ENCODE measurements at places on chromosomes 2 and 18.

DNA sequence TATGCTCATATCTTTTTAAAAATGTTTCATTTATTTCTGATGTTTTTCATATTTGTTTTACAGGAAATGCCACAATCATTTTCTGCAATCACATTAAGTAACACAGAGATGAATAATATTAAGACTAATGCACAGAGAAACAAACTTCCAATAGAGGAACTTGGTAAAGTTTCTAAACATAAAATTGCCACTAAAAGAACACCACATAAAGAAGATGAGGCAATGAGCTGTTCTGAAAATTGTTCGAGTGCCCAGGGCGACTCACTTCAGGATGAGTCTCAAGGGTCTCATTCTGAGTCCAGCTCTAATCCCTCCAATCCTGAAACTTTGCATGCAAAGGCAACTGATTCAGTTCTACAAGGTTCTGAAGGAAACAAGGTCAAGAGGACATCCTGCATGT, 70.4 kb downstream of the APLF start:
- no peak for DNase-seq

- no peak for DNase-seq
Observed at GRCh38 chr2:168338292-168338691, 90.9 kb upstream of the STK39 start.

DNA sequence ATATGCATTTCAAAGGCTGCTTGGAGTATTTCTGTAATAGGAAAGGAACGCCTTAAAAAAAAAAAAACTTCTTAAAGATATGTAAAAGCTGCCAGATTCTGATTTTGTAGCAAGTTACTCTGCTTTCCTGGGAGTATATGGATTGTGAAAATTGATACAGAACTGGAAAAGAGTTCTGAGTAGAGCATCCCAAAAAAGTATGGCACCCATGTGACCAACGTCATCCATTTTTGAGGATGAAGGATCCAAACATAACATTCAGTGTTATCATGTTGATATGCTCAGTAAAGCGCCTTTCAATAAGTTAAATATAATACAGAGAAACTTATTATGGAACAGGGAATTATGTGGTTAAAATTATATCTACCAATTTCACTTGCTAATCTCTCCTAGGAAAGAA, 978.4 kb upstream of the POU3F3 start:
- no peak for DNase-seq

DNA sequence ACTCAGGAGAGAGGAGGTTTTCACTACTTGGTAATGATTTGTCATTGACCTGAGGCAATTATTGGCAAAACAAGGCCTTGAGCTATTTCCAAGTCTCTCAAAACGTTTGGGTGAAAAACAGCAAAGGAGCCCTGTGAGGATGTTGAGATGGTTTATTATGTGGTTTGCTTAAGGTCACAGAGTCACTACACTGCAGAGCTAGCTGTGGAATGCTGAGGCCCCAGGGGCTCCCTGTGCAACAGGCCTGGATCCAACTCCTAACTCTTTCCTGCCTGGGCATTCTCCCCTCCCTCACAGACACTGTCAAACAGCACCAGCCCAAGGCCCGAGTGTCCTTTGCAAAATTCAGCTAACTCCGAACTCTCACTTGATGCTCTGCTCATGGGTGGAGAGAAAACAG, 754.6 kb upstream of the SOX11 start:
- DNase-seq, result no peak

GRCh38 chr18:59416818-59417217, 57.8 kb upstream of the LMAN1 start:
- DNase-seq, result no peak

GRCh38 chr18:6601241-6601640, 128.3 kb upstream of the ARHGAP28 start:
- DNase-seq, result no peak

DNA sequence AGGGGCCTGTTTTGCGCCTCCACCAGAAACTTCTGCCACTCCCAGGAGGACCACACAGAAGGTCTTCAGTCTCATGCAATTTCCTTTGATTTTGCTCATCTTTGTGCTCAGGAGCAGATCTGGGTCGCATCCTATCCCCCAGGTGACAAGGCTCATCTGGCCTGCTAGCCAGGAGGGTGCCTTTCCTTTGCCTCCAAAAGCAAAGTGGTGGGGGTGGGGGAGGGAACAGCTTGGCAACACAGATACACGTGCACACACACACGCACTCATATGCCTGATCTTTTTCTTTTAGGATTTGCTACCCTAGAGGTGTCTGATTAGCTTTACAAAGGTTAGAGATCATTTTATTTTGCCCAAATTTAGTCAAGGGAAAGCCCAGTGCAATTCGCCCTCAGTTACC, 13.8 kb upstream of the SPATA3 start:
- no peak for DNase-seq

DNA sequence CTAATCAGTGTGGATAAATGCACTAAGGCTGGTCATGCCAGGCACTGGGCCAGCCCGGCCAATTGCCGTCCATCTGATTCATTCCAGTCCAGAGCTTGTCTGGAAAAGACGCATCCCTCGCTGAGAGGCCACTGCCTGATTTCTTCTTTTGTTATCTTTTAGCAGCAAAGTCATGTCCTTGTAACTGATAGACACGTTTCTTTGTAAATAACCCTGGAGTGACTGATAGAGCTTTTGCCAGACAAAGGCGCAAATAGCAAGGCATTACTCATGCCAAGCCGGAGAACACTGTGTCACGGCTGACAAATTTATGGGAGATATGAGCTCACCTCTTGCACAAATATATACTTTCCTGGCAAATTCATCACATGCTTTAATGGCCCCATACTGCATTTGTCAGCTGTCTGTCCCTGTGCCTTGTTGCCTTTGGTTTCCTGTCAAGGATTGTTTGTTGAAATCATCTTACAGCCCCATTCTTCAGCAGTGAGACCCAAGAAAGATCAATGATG, 164.4 kb downstream of the ETAA1 start:
- no peak for DNase-seq

DNA sequence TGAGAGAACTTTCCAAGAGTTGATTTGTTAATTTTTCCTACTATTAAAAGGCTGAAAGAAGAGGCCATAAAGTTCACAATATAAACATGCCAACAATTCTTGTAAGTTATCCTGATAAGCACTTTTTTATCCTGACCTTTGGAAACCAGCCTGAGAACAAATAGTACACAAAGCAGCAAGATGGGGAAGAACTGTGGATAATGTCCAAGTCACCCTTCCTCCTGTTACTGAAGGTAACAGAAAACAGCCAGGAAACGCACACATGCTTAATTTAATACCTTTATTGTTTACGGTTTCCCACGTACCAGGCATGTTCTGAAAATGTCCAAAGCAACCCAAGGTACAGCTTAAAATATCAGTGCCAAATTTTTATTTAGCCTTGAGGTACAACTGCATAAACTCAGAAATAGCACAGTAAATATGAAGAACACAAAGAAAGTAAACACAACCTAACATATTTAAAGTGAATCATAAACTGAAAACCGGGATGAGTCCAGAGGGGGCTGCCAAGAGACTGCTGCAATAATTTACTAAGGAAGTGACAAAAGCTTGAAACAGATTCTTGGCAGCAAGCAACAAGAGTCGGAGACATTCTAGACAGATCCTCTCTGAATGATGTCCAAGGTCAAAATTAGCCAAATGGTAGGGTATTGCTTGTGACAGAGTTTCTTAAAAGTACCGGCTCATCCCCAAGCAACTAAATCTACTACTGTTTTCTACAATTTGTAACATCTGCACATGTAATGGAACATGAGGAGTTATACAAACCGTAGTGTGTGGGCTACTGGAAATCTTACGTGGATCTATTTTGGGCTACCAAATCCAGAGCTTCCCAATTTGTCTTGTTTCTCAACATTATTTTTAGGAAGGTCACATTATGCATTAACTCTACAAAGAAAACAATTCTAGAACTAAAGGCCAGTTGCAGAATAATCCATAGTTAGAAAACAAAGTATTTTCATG, 93.2 kb downstream of the CABYR start:
- no peak for DNase-seq

GRCh38 chr2:69499242-69499641, 62.0 kb upstream of the NFU1 start:
- DNase-seq, result no peak

DNA sequence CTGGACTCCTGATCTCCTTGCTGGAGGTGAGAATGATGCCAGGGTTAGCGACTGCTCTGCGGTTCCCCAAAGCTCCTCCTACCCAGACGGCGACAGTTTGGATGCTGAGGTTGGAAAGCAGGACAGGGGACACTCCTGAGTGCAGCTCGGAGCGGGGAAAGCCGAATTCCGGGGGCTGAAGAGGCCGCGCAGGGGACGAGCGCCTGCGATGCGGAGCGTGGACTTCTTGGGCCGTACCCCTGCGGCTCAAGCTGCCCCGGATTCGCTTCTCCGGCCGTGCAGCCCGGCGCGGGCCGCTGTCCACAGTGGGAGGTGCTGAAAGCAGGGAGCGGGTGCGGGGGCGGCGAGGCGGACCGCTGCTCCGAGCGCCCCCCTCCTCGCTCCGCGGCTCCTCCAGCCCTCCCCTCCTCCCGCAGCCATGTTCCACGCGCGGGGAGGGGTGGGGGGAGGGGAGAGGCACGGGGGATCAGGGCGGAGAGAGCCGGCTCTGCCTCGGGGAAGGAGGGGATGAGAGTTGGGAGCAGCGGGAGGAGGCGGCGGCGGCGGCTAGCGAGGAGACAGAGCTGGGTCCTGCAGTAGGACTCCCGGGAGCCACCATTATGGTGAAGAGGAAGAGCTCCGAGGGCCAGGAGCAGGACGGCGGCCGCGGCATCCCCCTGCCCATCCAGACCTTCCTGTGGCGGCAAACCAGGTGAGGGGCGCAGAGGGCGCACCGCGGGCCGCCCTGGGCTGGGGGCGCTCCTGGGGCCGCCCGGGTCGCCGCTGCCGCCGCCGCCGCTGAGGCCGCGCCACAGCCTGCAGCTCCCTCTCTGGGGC, at the start of gene UNC80:
Gene UNC80 (plus strand): TSS at position 359 of the 816 bp plus-strand sequence. CDS start 241 bp downstream, at position 600.
- no peak for DNase-seq

DNA sequence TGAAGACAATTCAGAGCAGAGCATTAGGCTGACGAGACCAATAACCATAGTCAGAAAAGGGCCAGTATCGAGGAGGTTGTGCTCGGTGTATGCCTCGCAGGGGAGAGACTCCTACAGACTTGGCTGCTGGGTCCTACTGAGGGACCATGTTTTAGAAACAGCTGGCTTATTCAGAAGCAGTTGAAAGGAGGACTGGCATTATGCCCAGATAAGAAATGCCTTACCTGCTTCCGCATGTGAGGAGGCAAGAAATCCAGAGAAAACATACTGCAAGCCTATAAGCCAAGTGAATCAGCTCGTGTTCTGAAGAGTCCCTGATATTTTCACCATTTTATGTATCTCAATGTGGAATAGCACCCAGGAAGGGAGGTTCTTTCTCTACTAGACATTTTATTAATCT, 434.7 kb downstream of the GRB14 start:
- no peak for DNase-seq

- no peak for DNase-seq
Observed at GRCh38 chr18:22250591-22250996, 81.2 kb downstream of the GATA6 start.

DNA sequence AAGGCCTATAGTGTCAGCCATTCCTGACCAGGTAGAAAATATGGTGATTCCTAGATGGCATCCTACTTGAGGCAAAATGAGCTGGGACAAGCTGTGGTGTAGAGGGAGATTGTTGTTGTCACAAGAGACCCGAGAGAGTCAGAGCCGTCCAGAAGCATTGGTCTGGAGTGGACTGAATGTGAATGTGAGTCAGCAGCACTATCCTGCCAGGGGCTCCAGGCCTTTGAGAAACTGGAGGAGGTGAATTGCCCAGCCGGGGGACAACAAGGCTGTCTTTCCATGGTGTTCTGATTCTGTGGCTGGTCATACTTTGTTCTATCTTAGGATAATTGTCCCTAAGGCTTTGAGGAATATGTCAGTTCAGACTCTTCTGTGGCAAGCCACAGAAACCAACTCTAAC, 29.4 kb upstream of the EIF2AK3 start:
- DNase-seq, result no peak

DNA sequence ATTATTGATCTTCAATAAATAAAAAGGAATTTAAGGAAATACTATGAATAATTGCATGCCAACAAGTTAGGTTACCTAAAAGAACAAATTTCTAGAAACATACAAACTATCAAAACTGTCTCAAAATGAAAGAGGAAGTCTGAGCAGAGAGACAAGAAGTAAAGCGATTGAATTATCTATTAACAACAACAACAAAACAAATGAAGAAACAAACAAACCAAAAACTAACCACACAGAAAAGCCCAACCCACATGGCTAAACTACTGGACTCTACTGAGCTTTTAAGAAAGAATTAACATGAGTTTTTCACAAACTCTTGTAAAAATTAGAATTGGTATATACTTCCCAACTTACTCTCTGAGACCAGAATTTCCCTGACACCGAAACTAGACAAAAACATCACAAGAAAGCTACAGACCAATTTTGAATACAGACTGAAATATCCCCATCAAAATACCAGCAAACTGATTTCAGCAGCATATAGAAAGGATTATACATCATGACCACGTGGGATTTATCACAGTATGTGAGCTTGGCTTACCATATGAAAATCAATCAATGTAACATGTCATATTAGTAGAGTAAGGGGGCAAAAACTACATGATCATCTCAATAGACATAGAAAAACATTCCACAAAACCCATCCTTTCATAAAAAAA, 16.6 kb upstream of the GALNT1 start:
- DNase-seq, result no peak

GRCh38 chr2:207469451-207469850, 60.3 kb upstream of the CREB1 start:
- DNase-seq, result no peak

DNA sequence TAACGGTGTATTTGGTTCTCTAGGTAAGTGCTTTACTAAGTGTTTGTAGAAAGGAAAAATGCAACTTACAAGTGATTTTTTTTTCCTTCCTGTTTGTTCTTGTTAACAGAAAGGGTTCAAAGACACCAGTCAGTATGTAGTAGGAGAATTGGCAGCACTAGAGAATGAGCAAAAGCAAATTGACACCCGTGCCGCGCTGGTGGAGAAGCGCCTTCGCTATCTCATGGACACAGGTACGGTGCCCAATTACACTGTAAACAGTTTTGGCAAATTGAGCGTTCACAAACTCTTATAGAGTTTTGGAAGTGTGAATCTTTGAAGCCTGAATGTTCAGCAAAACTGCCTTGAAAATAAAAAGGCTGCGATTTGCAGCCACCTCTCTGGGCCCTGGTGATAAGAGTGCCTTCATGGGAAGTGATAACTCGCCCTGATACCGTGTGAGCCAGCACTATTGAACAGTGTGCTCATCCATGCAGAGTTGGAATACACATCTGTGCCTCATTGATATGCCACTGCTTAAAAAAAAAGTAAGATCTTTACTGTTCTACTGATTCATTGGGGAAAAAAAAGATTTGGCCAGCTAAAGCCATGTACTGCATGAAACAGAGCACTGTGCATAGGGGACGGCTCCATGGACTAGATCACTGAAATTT, 54.0 kb upstream of the OTX1 start:
- DNase-seq, result no peak

DNA sequence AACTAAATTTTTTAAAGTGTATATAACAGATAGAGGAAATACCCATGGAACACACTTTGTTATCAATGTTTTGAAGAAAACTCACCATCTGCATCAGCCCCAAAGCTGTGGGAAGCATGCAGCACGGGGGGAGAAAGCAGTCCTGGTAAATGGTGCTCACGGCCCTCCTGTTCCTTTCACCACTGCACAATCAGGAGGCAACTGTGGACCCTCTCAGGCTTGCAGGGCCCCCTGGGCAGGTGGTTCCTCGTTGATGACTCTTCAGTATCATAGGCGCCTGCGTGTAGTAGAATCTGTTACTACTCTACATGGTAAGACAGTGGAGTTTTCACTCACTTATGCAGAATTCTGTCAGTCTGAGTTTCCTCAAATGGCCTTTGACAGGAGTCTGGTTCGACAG, 4.9 kb upstream of the CNDP1 start:
- DNase-seq, result no peak

All from effector CD8-positive, alpha-beta T cell (primary cell).